Neural progenitor cell (in vitro differentiated cells): ENCODE measurements at places on chromosomes 7 and 10. TPM values are rescaled to one million over a fixed set of nuclear protein-coding genes. Genes with fewer than 3 reads are reported as not detected.

SPDYE5 gene
- not detected in 2 replicates for total RNA-seq

VWA2 gene
- 0.09 TPM in 1 of 2 replicates, not detected in the other for total RNA-seq

ATP6V0A4 gene
- 0.36 TPM in 1 of 2 replicates, not detected in the other for total RNA-seq

GRCh38 chr10:128725531-128725930 is 599.3 kb upstream of the MKI67 start:
- no peak for DNase-seq

DNA sequence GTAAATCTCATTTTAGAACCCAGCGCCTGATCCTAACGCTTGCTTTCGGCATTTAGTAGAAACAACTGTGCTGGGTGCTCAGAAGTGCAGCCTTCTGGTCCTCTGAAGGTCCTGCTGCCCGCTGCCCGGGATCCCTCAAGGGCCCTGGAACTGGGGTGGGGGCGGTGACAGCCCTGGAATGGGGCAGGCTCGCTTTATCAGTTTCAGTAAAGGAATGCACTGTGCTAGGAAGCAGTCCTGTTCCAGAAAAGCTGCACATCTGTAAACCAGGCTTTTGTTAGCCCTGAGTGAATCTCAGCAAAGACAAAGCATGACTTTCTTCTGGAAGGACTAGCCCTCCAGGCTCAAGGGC is 254.6 kb downstream of the TNS3 start:
- no peak for DNase-seq

CPN1 gene
- not detected in 2 replicates for total RNA-seq

DNA sequence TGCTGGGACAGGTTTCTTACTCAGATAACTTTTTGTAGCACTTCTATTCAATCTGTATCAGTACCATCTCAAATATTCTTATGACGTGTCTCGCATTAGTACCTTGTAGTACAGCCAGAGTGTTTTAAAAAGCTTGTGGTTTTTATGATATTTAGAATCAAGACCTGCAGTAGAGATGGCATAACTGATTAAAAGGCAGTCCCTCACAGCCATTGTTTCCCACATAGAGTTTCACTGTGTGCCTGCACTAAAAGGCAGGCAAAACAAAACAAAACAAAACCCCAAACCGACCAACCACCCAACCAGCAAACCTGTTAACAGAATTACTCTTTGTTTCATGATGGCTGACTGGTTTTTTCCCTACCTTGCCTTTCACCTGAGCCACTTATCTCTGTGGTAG is 221.3 kb upstream of the DGKB start:
- DNase-seq = no peak

- DNase-seq = no peak
These were observed 96.9 kb downstream of the SORBS1 start for GRCh38 chr10:95464280-95464679.

CBX3 gene
- total RNA-seq = 249 and 360 TPM in 2 replicates

DNA sequence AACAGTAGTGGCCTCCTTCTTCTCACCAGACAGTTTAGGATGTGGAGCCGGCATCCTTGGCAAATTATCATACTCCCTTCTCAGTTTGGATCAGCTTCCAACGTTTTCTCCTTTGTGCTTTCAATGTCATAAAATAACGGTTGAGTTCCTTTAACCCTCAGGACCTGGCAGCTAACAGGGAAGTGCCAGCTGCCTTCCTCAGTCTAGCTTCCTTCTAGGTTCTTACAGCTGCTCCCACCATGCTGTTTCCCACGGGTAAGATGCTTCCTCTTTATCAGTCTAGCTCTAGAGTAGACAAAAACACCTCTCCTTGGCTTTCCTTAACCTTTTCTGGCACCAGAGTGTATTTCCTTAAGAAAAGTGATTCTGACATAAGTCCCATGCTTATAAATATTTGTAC is 33.2 kb downstream of the BLVRA start:
- no peak for DNase-seq

LLCFC1 gene
- total RNA-seq = not detected in 2 replicates

GRCh38 chr7:47932466-47933037 is 15.7 kb downstream of the PKD1L1 start:
- no peak for DNase-seq

- DNase-seq = peak; percentile 85
These were observed 12.5 kb downstream of the SFRP5 start for GRCh38 chr10:97759158-97759887.
